NCI-H526 treated with DMSO at 0.1 percent for 48 hours (cell line): ENCODE measurements at places on chromosomes 6 and 20.
A peak's percentile ranks its signal among the peaks of the same experiment; 100 is the strongest.

DNA sequence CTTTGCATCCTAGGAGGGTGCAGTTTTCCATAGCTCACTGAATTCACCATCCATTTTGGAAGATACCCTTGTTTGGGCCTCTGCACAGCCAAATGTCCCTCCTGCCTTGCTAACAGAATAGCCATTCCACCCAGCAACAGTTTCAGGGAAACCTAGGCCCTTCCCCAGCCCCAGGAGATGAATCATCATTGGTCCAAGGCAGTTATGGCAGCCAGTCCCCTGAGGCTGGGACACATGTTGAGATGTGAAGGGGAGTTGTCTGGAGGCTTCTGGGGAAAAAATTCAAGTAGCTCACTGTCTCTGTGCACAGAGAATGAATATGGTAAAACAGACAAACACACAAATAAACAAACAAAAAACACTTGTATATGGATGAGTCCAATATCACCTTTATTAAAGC is 17.4 kb upstream of the SIRPB2 start:
- no peak for DNase-seq

DNA sequence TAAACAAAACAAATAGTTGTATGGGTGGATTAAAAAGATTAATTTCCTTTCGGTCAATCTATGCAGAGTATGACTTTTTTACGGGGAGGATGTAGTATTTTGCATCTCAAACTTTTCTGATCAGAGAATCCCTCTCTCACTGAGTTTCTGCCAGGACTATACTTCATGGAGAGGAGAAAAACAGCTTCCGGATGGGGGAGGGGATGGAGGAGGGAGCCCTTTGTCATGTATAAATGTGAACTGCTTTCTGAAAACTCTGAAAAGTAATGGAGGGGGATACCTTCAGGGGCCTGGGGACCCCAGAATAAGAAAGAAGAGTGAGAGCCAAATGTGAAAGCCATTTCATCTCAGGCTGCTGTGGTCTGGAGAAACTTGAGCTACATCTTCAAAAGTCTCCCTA is 173.1 kb upstream of the KCNK16 start:
- no peak for DNase-seq

- no peak for DNase-seq
These were observed 22.2 kb downstream of the ZBP1 start for GRCh38 chr20:57598060-57598459.

DNA sequence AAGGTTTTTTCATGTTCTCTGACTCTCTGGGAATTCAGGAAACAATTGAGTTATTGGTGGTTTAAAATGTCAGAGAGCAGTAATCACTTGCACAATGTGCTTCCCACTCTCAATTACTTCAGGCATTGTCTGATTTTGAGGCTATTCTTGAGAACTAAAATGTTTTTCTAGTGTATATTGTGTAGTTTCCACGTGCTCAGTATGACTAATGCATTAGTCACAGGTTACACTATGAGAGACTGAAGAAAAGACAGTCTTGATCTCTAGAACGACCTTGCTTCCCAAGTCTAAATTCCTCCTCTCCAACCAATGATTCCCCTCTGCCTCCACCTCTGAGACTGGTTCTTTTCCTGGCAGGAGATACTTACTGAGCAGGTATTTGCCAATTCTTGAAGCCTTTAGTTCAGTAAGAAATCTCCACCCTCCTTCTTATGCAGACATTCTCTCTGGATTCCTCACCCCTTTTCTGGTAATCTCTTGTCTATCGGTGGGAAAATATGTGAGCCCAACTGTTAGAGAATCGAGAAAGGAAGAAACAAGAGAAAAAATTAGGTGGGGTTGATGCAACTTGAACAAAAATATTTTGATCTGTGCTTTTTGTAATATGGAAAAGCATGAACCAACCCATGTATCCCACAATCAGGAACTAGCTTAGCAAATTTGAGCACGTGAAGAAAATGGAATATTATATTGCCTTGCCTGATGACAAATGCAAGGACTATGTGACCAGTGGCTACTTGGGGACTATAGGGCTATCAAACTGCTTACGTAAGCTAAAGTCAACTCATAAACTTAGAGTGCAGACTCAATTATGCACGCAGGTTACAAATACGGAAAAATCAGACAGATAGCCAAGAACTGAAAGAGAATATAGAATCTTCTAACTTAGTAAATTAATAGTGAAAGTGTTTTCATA is 61.1 kb upstream of the SLC22A16 start:
- no peak for DNase-seq

- no peak for DNase-seq
These were observed 32.8 kb upstream of the POPDC3 start for GRCh38 chr6:105212587-105212986.

DNA sequence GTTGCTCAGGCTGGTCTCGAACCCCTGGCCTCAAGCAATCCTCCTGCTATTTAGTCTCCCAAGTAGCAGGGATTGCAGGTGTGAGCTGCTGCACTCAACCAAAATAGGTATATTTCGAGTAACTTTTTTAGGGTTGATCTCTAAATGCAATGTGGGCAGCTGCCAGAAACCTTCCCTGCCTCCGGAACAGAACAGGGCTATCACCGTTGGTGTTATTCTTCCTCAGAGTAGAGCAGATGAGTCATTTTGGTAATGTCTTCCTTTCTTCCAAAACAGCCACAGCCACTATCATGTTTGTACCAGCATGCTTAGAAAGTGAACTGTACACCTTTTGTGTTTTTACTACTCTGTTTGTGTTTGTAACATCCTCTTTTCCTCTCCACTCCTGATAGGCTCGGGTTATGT is 44.1 kb downstream of the SNX9 start:
- no peak for DNase-seq

DNA sequence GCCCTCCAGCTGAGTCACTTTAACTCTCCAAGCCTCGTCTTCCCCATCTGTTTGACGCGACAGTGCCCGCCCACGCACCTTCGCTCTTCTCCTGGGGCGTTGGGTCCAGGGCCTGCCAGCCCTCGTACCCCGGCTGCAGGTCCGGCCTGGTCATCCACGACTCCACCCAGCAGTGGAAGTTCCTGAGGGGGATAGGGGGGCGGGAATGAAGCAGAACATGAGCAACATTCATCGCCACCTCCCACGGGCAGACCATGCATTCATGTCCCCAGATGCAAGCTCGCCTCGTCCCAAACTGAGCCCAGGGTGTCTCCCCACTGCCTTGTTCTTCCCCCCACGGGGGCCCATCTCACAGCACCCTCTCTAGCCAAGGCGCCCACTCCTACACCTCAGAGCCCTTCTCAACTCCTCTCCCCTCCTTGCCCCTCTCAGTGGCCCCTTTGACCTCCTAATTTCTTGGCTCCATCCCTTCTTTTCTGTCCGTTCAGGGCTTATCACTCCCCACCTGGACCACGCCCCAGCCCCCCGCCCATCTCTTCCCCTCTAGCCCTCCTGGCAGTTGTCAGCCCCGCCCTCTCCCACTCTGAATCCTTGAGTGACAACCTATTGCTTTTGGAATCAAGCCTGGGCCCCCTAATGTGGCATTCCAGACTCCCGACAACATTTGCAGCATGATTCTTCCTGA is 23.7 kb downstream of the TGM2 start:
- DNase-seq = no peak

DNA sequence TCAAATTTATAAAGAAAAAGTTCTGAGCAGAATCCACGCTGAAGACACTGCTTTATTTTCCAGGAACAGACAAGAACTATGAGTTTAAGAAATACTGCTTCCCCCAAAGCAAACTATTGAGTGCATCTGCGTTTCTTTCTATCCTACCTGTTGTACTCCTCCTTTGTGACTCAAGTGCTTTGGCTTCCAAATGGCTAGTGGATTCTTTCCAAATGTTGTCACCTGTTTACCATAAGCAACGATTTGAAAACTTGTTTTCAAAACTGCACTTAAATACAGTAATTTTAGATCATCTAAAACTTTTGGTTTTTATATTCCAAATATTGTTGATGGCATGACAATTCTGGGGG is 9.5 kb downstream of the PXDC1 start:
- DNase-seq = no peak

DNA sequence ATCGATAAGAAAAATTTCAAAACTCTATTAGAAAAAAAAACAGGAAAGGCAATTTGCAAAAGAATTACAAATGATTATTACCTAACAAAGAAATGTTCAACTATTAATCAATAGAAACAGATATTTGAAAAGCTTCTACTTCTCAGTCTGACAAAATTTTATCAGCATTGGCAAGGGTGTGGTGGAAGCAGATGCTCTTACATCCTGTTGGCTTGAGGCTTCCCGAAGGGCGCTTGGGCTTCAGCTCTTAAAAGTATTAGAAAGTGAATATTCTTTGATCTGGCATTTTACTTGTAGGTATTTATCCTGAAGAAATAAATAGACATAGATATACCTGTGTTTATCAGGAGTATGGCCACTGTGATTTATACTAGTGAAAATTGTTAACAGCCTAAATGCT is 38.7 kb downstream of the SLC35D3 start:
- no peak for DNase-seq

GRCh38 chr6:44062771-44063560 is 64.3 kb downstream of the MRPL14 start:
- DNase-seq = no peak

DNA sequence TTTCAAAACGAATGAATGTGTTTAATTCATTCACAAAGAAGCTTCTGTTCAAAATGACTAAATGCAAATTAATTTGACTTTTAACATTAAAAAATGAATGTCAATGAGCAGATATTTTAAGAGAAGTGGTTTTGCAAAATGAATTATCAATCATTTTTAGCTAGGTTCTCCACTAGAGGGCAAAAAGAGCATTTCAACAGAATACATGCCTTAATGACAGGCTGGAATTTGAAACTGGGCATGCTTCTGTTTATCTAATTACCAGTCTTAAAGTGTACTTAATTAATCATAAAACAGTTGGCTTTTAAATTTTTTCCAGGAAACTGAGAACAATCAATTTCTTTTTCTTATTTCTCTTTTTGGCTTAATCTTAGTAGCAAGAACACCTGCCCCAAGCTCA is 63.8 kb upstream of the TINAG start:
- peak; percentile 7 for DNase-seq

- no peak for DNase-seq
These were observed 92.8 kb upstream of the RNF217 start for GRCh38 chr6:124869416-124869815.

DNA sequence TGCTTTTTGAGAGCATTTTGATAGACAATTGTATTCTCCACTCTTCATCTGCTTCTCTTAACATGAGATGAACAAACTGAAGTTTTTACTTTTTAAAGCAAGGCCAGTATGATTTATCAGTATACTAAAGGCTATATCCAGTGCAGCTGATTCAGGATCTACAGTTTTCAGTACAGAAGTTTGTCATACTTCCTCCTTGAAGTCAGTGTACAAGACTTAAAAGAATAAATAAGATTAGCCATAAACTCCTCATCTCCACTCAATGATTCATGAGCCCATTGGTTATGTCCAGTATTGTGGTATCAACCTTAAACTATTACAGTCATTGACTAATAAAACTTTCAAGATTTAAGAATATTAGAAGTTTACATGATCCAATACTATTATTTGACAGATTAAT is 374.8 kb upstream of the EPHA7 start:
- DNase-seq = no peak
